SJCRH30 (cell line): ENCODE measurements at places on chromosomes 7 and 10. TPM values are rescaled to one million over a fixed set of nuclear protein-coding genes. Genes with fewer than 3 reads are reported as not detected.

DNA sequence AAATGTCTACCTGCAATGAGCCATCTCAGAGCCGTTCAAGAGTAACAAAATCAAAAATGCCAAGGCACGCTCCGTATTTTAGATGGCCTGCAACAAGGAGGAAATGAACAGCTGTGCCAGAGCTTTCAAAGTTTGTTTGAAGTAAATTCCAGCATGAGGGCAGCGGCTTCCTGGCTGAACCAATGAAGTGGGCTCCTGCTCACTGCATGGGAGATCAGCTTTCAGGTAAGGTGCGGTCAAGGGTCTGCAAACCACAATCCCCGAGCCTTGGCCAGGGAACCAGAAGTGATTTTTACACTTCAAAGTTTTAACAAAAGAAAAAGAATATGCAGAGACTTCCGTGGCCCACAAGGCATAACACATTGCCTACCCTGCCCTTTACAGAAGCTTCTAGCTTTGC is 120.6 kb downstream of the DIP2C start:
- DNase-seq, result no peak

DNA sequence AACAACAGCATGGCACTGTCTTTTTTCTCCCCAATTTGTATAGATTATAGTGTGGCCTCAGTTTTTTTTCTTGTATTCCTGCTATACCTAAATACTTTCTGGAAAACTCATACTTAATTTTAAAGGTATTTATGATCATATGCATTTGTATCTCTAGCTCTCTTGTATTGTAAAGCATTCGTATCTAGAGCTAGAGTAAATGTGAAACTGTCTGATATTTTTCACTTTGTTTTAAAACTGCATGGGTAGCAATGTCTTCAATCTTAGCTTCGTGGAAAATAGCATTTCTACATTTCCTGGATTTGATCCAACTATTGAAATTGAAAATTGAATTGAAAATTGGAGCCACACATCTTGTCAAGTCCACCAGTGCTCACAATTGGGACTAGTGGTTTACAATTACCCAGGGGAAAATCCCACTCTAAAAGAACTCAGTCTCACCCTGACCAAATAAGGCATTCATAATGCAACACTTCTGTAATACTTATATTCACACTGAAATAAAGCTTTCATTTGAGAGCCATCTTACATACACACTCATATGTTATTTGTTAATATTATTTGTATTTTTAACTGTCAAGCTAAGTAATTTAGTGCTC is 51.3 kb upstream of the KLF6 start:
- no peak for DNase-seq

DNA sequence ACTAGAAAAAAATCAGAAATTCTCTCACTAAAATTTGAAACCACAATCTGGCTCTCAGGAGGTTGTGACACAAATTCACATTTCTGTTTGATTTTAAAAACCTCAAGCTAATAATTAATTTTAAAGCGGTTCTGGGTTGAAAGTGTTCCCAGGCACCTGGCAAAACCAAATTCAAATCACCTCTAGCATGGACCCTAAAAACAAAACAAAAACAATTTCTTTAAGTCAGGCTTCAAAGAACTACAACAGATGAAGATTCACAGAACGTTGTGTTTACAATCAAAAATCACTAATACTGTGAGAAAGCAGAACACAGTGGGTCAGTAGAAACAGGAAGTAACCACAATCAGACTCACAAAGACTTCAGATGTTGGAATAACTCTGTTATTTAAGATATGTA is 7.2 kb upstream of the RELN start:
- DNase-seq, result no peak

PALD1 gene
- total RNA-seq, result 12.5 and 12.8 TPM in 2 replicates

GRCh38 chr7:80648031-80648600 is 9.7 kb downstream of the CD36 start:
- no peak for DNase-seq

GRCh38 chr10:53786236-53786900 is 1013.8 kb upstream of the MBL2 start:
- peak; percentile 7 for DNase-seq

GRCh38 chr10:73253225-73253555 is 746 bp upstream of the MRPS16 start:
- peak; percentile 17 for DNase-seq
